Parietal lobe (tissue), 2 donors: ENCODE measurements at places on chromosomes 4 and X. TPM values are rescaled to one million over a fixed set of nuclear protein-coding genes. Genes with fewer than 3 reads are reported as not detected.

CD99 gene
- 20.0 TPM for total RNA-seq

ARHGEF38 gene
- total RNA-seq: under 0.01 TPM

CYSLTR1 gene
- total RNA-seq: 0.63 TPM

TLR1 gene
- 3.8 TPM for total RNA-seq

SLC30A9 gene
- total RNA-seq: 110 TPM

HSFX1 gene
- 4.4 TPM for total RNA-seq

TMEM255A gene
- 2.2 TPM for total RNA-seq

MAGEB2 gene
- total RNA-seq: not detected

UGT2B17 gene
- not detected for total RNA-seq

PDGFRA gene
- 56.7 TPM for total RNA-seq

XPNPEP2 gene
- not detected for total RNA-seq

GUCY1A1 gene
- total RNA-seq: 72.6 TPM

ABCG2 gene
- total RNA-seq: 15.0 TPM

PPARGC1A gene
- total RNA-seq: 8.5 TPM

XAGE1A gene
- total RNA-seq: not detected

MAGEA11 gene
- total RNA-seq: not detected

TFE3 gene
- 12.2 TPM for total RNA-seq
